ENCODE measurements at places on chromosomes 7 and 10. TPM values are rescaled to one million over a fixed set of nuclear protein-coding genes. Genes with fewer than 3 reads are reported as not detected.
A peak's percentile ranks its signal among the peaks of the same experiment; 100 is the strongest.

GRCh38 chr10:100890141-100890672 is 22.6 kb upstream of the SLF2 start:
- no peak overlapping the region for H3K27ac ChIP-seq
- peaks cover 60% of the 10 kb centered on the region for H3K27me3 ChIP-seq
- DNase-seq = no peak
- no peak overlapping the region for H3K4me3 ChIP-seq
- no peaks in the 10 kb centered on the region for H3K36me3 ChIP-seq

Gene PALD1
- total RNA-seq = 1.4 TPM

Gene MBL2
- total RNA-seq = not detected

DNA sequence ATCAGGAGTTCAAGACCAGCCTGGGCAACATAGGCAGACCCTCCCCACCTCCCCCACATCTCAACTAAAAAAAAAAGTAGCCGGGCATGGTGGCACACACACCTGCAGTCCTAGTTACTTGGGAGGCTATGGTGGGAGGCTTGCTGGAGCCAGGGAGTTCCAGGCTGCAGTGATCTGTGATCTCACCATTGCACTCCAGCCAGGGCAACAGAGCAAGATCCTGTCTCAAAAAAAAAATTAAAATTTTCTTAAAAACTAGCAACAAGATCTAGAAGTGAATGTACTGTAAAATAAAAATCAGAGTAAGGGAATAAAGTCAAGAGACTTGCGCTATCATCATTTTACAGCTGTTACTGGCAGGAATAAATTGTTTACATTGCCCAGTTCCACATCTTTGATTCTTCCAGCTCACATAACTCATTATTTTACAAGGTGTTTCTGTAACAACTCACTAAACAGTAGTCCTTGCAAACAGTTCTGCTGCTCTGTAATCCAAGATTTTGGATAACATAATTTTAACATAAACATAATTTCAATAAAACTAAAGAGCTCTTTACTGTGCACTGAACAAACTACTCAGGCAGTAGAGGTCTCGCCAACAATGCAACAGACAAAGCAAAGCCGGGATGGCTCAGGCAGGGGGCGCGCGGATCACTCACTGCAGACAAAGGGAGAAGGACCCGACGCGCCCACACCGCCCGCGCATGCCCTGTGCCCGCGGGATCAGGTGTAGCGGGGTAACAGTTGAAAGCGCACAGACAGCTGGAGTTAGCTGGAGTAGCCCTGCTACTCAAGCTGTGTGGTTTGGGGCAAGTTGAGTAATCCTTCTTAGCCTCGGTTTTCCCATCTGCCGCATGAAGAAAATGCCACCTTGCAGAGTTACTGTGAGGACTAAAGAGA is 73.3 kb upstream of the NFE2L3 start:
- H3K4me3 ChIP-seq = peak overlapping the region; percentile 45
- peaks cover 64% of the 10 kb centered on the region for H3K27me3 ChIP-seq
- no peak overlapping the region for H3K27ac ChIP-seq
- peak; percentile 80 for DNase-seq
- peaks cover 9% of the 10 kb centered on the region for H3K4me1 ChIP-seq

DNA sequence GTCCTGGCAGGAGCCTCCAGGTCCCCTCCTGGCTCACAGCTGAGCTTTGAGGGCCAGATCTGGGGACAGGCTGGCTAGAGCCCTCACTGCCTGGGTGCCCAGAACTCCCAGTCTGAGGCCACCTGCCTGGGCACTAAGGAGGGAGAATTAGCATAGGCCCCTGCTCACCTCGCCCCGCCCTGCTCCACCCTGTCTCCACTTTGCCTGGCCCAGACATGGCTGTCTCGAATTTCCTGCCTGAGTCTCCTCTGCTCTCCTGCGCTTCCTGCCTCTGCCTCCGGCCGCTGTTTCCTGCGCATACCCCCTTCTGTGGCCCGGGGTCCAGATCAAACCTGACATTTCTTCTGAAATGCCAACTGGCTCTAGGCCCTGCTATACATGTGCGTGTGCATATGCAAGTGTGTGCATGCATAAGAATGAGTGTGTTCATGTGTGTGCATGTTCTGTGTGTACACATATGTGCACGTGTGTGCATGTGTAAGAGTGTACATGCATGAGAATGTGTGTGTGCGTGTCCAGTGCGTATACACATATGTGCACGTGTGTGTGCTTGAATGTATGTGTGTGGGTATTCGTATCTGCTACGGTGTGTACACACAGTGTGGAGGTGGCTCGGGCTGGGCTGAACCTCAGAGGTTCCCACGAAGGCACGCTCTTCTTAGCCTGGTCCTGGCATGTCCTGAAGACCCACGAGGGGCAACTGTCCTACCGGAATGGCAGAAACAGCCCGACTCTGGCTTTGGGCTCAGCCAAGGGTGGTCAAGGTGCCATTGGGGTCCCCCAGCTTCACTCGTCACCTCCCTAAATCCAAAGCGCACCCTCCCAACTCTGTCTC is 64.9 kb downstream of the MYL10 start:
- peaks cover 10% of the 10 kb centered on the region for H3K4me1 ChIP-seq
- H3K27ac ChIP-seq = no peak overlapping the region
- H3K36me3 ChIP-seq = no peaks in the 10 kb centered on the region
- H3K4me3 ChIP-seq = peak overlapping the region; percentile 51

DNA sequence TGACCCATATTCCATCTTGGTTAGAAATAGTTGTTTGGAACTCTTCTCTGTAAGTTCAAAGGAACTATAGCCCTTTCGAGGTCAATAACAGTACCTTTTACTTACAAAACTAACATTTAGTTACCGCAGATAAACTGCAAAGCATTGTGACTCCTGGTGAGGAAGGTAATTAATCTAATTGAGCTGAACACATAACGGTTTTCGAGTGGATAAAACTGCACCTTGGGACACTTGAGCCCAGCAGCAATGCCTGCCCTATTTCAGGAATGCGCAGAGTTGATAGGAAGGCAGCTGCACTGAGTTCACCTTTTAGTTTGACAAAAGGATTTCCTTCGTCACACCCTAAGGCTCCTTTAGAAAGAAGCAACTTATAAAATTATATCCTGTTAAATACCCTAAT is 75.4 kb downstream of the JAZF1 start:
- H3K27me3 ChIP-seq = no peaks in the 10 kb centered on the region
- H3K36me3 ChIP-seq = no peaks in the 10 kb centered on the region
- no peak for DNase-seq
- H3K27ac ChIP-seq = no peak overlapping the region
